NCI-H1694 (cell line): ENCODE measurements at places on chromosomes 4 and X.

GRCh38 chr4:75786526-75786925 is 62.1 kb downstream of the USO1 start:
- DNase-seq = no peak

- no peak for DNase-seq
Observed at GRCh38 chr4:106473515-106473914, 104.9 kb upstream of the GIMD1 start.

- DNase-seq = no peak
Observed at GRCh38 chrX:124217304-124218251, 114.9 kb upstream of the TEX13D start.

DNA sequence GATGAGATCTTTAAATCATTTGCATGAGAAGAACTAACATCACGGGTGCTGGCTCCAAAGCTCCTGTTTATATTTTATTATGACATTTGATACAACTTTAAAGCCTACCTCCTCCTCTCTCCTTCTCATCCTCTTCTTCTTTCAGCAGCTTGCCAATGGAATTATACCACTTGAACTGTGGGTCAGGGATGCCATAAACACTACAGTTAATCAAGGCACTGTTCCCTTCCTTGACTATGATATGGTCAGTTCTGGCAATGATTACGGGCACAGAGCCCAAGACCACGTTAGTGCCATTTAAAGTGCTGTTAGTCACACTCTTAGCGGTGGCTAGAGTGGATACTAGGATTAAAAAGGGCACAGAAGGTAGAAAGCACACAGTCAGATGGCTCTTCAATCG is 20.7 kb downstream of the MFAP3L start:
- no peak for DNase-seq

GRCh38 chrX:77900688-77901087 is 1.4 kb downstream of the COX7B start:
- DNase-seq = no peak

DNA sequence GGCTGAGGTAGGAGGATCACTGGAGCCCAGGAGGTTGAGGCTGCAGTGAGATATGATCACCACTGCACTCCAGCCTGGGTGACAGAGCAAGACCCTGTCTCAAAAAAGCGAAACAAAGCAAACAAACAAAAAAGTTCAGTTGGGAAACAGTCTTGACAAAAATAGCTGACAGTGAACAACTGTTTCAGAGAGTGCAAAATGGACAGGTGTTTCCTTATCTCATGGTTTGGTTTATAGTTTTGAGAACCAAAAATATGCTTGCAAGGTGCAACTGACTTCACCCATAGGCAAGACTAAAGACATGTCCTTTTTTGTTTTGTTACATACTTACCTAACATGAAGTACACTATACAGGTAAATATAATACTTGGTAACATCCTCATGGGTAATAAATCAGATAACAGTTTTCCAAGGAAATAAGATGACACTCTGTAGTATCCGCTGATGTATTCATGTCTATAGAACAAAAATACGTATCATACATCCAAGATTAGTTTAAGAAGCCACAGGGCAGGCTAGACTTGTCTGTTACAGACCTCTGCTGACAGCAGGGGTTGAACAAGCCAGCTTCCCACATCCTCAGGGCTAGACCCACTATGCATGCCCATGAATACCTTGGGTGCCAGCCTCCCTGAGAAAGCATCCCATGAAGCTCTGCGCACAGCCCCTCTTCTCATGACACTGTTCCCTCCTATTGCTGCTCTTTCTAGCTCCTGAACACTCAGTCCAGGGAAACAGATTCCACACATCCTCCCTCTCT is 59.3 kb downstream of the ABCG2 start:
- no peak for DNase-seq

- DNase-seq = no peak
Observed at GRCh38 chr4:109729117-109729717, 653 bp downstream of the PLA2G12A start.

DNA sequence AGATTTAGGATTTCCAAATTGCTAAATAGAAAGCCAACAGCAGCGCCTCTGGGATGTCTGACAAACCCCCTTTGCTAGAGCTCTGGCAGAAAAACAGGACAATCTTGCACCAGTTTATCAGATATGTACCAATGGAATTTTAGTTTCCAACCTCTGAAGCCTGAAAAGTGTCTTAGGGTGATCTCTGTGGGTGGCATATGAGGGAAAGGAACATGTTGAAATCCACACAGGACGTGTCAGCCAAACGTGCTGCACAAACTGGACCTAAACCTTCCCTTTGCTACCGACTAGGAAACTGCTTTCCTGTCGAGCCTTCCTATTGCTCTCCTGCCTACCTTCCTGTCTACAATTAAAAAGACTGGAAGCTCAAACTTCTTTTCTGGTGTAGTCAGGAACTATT is 53.5 kb downstream of the REELD1 start:
- no peak for DNase-seq

DNA sequence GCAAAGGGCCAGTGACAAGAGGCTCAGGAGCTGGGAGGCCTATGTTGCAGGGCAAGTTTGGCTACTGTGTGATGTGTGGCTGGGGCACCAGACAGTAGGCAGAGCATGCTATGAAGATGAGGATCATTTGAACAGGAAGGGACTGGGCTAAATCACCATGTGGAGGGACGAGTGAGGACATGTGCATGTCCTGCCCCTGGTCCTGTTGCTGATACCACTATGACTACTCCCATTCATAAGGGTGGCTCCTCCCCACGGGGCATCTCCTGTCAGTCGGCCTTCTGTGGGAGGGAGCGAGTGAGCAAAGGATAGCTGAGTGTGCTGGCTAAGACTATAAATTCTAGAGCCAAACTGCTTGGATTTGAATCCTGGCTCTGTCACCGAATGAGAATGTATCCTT is 139.2 kb downstream of the TMEM164 start:
- DNase-seq = no peak

DNA sequence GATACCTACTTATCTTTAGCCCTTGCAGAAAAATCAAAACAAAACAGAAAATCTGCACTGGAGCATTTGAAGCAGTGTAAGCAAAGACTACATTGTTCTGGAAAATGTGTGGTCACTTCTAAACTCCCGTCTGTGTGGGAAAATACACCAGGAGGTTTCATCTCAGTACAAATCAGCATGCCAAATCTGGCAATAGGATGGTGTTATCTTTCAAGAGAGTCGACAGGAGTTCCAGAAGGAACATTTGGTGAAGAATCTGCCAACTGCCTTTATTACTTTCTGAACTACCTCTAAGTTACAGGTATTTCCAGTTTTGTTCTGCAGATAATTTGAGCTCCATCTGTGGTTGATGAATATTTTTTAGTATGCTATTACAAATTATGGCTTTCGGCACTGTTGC is 1348.0 kb downstream of the RAPGEF2 start:
- no peak for DNase-seq

GRCh38 chr4:654503-654845 is 19.6 kb downstream of the ATP5ME start:
- no peak for DNase-seq

DNA sequence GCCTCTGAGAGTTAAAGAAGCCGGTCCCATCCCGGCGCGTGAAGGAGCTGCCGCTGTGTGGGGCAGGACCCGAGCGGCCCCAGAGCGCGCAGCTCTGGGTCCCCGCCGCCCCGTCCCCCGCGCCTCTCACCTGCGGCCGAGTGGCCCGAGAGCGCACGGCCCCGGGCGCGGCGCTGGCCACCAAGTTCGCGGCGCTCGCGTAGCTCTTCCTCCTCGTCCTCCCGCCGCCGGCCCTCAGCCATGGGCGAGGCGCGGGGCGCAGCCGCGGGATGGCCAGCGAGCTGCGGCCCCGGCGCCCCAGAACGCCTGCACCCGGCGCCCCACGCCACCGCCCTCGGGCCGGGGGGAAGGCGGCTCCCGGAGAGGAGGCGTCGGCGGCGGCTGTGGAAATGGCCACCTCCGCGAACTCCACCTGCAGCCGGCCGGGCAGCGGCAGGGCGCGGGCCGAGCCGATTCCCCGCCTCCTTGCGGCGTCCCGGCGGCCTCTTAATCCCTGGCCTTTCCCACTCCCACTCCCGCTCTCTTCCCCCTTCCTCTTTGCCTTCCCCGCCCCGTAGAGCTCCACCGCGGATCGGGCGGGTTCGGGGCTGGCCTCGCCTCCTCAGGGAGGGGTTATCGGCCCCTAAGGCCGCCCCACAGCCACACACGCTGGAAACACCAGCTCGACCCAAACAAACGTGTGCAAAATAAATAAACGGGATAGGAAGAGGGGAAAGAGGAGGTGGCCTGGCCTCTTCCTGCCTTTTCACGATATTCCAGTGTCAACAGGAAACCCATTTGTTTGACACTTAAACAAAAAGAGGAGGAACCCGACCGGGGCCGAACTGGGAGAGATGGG is at the start of gene SH3D19:
Gene SH3D19 (minus strand): TSS at position 495 of the 838 bp plus-strand sequence. CDS start 253 bp downstream, at position 242.
- no peak for DNase-seq

- no peak for DNase-seq
Observed at GRCh38 chr4:142475663-142476062, 370.4 kb downstream of the INPP4B start.

GRCh38 chrX:57952320-57952678 is 42.0 kb upstream of the ZXDA start:
- DNase-seq = no peak

GRCh38 chrX:626745-627509 is 3.7 kb upstream of the SHOX start:
- DNase-seq = no peak

DNA sequence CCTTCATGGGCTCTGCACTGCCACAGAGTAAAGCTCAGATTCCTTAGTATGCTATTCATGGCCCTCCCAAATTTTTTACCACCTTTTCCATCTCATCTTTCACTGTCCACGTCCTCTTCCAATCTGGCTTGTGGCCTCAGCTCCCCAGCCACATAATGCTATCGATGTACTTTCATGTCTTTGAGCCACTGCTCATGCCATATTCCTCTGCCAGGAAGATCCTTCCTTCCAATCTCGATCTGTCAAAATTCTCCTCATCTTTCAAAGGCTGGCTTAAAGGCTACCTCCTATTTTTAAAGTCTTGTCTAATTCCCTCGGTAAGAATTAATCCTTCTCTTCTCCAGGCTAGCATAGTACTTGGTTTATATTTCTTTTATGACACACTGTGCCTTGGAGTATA is 233.3 kb upstream of the GPC4 start:
- DNase-seq = no peak

GRCh38 chr4:69818060-69818639 is 41.8 kb downstream of the SULT1E1 start:
- DNase-seq = no peak

- no peak for DNase-seq
Observed at GRCh38 chr4:166413356-166413755, 540.3 kb downstream of the TLL1 start.

DNA sequence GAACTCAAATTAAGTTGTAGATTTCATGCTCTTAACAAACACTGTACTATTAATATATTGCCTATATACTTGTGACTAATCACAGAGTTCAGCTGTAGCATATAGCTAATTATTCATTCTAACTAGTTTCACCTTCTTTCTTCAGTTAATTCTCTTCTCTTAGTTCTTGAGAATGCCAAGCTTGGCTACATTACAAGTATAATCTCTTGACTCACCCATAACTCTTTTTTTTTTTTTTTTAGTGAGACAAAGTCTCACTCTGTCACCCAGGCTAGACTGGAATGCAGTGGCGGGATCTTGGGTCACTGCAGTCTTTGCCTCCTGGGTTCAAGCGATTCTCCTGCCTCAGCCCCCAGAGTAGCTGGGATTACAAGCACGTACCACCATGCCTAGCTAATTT is 5.4 kb downstream of the KLHL5 start:
- no peak for DNase-seq

DNA sequence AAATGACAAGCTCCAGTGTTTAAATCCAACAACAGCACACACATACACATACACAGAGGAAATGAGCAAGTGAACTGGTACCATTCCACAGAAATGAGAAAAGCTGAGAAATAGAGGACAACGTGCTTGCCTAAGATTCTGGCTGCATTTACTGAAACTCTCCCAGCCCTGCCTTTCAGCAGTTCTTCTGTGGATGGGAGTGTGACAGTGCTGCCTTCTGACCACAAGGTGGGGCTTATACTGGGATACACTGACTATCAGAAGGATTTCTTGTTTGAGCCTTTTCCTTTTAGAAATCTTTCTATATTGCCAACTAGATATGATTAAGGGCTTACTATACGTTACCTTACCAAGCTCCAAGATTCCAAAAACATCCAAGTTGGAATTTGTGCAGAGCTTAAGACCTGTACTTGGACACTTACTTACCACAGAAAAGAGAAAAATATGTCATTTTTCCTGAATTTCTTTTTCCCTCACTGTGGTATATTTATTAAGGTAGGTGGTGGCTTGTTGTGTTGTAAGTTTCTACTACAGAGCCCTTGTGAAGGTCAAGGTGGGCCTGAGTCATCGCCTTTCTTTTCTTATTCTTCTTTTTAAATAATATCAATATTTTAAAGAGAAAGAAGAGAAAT is 10.7 kb upstream of the CXCL8 start:
- DNase-seq = peak; percentile 27

DNA sequence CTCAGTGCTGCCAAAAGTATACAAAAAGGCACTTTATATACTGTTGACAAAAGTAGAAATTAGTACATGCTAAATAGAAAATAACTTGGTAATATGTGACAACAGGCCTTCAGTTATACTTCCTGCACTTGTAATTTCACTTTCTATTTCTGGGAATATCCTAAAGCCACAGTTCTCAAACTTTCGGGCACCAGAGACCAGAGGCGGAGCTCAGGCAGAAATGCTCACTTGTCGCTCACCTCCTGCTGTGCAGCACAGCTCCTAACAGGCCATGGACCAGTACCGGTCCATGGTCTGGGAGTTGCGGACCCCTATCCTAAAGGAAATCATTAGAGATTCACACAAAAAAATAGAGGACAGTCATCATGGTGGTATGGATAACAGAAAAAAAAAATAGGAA is 25.7 kb downstream of the ACSL4 start:
- DNase-seq = no peak

DNA sequence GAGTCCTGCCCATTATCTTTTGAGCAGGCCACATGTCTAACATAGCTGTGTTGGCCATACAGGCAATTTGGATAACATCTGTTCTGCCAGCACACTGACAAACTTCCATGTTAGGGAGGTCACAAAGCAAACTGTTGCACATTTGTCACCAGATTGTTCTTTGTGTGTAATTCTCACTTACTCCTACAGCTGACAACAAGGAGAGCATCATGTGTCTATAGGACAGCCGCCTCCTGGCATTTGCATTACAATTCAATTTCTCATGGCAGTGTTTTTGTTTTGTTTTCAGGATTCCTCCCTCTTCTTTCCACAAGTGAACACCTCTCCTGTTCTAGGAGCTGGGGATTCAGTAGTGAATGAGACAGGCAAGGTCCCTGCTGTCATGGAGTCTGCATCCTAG is 94.3 kb upstream of the LEF1 start:
- no peak for DNase-seq

- DNase-seq = no peak
Observed at GRCh38 chr4:13611283-13611842, 16.2 kb downstream of the BOD1L1 start.

GRCh38 chr4:37951461-37952352 is 8.5 kb upstream of the PTTG2 start:
- DNase-seq = no peak

DNA sequence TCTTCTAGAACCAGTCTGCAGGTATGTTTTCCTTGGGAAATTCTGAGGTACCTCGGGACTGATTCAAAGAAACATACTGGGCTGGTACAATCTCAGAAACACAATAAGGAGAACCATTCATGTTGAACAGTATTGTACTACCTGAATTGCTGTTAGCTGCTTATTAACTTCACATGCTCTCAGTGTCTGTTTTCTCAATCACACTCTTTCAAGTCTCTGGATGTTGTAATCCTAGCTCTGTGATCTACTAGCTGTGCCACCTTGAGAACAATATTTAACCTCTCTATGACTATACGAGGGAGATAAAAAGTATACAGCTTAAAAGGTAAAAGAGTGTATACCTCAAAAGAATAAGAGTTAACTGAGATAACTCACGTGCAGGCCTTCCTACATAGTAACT is 10.3 kb downstream of the CCDC158 start:
- DNase-seq = no peak
